Lower lobe of right lung (tissue), 2 donors: ENCODE measurements at places on chromosomes 6 and 20.

DNA sequence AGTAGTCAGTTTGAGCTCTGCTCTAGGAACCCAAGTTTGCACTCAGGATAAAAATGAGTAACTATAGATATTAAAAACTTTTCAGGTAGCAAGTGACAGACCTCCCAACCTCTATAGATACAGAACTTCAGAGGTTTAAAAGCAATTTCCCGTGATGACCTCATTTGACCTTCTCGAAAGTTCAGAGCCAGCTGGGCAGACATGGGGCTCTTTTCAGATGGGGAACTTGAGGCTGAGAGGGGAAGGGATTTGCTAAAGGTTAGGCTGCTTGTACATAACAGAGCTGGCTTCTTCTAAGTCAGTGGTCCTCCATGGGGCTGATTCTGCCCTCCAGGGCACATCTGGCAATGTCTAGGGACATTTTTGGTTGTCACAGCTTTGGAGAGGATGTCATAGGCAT is 58.8 kb upstream of the ZNF831 start:
- DNase-seq: no peak

DNA sequence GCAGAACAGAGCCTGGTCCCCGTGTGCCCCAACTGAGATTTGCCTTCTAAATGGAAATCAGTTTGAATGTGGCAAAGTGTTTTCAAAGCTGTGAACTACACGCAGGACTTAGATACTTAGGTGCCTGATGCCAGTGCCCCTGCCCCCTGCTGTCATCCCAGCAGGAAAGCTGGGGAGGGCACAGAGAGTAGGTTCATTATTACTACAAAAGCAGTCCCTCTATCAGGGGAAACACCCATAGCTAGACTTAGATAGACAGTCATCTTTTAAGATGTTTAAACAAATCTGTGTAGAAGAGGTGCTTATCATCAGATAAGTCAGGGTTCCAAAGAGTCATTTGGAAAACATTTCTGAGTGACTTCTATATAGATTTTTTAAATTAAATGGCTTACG is 155.0 kb upstream of the SNX9 start:
- DNase-seq: no peak

GRCh38 chr6:109393157-109393885 is 11.1 kb upstream of the CD164 start:
- no peak for DNase-seq

DNA sequence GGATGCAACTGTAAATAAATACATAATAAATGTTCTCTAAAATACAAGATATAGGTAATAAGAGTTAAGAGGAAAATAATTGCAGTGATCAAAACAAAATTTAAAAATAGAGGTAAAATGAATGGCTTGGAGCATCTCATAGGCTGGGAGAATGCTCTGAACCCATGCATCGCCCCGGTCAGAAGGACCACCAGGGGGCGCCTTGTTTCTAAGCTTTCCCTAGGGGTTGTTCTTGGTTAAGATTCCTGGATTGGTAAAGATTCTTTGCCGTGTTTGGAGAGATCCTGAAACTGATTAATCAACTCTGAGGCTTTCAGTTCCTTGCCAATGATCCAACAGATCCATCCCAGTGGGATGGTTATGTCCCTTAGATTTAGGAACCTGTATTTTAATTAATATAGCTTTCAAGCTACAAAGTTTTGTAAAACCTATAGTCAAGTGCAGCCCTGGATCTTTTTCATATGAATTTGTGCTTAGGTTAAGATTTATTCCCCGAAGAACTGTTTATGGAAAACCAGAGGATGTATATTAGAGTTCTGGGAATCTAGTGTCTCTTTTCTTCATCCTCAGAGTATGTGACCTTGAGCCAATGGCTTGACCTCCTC is 45.3 kb upstream of the PRELID3B start:
- DNase-seq: peak; percentile 88

DNA sequence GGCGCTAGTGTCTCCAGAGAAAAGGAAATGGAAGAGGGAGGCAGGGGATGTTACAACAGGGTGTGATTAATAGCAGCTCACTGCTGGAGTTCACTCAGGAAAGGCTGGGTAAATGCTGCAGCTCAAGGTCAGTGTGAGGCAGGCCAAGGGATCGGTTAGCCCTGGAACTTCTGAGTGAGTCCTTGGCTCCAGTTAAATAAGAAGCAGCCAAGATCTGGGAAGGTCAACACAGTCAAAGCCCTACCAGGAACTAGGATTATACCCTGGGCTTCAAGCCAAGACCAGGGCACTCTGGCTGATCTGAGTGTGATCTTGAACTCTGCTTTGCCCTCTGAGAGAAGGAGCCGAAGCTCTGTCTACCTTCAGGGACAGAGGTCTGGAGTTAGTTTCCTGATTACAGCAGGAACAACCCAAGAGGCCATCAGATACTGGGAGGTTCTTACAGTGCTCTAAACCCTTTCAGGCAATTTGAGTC is 44.3 kb downstream of the TPD52L1 start:
- peak; percentile 62 for DNase-seq

DNA sequence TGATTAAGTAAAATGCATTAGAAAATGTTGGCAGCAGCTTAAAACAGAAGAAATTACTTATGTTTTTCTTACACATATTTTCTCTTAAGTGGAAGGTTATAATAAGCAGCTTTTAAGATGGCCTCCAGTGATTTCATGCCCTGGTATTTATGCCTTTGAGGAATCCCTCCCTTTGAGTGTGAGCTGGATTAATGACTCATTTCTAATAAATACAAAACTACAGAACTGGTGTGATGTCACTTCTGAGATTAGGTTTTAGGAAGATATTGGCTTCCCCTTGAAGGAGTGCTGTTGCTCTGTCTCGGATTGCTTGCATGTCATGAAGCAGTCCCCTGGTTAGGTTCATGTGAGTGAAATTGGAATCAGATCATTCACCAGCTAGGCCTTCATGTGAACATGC is 143.2 kb upstream of the EPHA7 start:
- no peak for DNase-seq

- no peak for DNase-seq
These were observed 24.6 kb downstream of the CYP24A1 start for GRCh38 chr20:54148947-54149764.

- DNase-seq: peak; percentile 28
These were observed 59.4 kb downstream of the WDR27 start for GRCh38 chr6:169642455-169642854.
